Esophagus squamous epithelium (tissue), 5 donors: ENCODE measurements at places on chromosomes 4 and X.

- no peak for DNase-seq
These were observed 230.8 kb downstream of the PCDH10 start for GRCh38 chr4:133379681-133380438.

GRCh38 chr4:86300516-86300915 is 59.3 kb downstream of the MAPK10 start:
- DNase-seq, result no peak

DNA sequence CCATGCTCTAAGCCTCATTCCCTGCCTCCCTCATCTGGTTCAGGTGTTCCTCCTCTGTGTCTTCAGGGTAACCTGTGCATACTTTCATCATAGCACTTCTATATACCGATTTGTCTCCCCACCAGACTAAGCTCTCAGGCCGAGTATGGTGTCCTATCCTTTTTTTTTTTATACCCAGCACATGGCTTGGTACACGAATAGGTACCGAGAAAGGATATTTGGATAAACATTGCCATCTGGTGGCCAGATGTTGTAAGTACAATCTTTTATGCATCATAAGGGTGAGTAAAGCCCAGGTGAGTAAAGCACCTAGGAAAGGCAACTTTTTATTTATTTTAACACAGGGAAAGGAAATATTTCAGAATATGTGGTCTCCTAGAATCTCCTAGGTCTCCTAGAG is 68.4 kb downstream of the MID2 start:
- no peak for DNase-seq

- DNase-seq, result no peak
These were observed 16.4 kb downstream of the OTC start for GRCh38 chrX:38368774-38369173.

GRCh38 chrX:118569676-118570075 is 74.1 kb downstream of the DOCK11 start:
- no peak for DNase-seq

DNA sequence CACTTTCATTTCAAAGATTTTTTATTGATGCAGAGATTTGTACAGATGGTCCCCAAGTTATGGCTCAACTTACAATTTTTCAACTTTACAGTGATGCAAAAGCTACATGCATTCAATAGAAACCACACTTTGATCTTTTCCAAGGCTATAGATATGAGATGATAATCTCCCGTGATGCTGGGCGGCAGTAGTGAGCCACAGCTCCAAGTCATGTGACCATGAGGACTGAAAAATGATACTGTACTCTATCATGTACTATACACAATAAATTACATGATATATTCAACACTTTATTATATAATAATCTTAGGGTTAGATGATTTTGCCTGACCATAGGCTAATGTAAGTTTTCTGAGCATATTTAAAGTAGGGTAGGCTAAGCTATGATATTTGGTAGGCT is 14.0 kb upstream of the GASK1B start:
- DNase-seq, result no peak

GRCh38 chr4:9947168-9948062 is 73.9 kb downstream of the SLC2A9 start:
- DNase-seq, result no peak

- DNase-seq, result no peak
These were observed 29.3 kb downstream of the DAPP1 start for GRCh38 chr4:99845708-99846469.

- DNase-seq, result no peak
These were observed 13.7 kb downstream of the IRF2 start for GRCh38 chr4:184460499-184461285.

DNA sequence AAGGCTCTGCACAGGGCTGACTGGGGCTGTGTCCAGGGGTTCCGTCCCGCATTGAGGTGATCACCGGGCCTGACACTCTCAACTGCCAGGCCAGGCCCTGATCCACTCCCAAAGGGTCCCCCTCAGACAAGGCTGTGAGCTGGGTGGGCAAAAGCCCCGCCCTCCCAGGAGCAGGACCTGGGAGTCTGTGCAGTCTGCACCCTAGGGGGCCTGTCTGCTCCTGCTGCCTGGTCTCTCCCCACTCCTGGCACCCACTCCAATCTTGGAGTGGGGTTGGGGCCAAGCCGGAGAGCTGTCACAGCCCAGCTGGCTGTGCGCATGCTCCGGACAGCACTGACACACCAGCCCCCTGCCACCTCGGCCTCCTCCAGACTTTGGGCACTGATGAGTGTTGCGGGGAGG is 9.4 kb upstream of the SPP1 start:
- no peak for DNase-seq

DNA sequence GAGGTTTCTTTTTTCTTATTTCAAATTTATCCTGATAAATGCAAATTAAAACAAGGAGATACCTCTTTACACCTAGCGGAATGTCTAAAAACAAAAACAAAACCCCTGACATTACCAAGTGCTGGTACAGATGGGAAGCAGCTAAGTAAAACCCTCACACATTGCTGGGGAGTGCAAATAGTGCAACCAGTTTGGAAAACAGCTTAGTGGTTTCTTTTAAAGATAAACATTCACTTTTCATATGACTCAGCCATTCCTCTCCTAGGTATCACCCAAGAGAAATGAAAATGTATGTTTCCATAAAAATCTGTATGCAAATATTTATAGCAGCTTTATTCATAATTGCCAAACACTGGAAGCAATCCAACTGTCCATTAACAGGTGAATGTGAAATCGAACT is 84.1 kb upstream of the HELT start:
- DNase-seq, result no peak

DNA sequence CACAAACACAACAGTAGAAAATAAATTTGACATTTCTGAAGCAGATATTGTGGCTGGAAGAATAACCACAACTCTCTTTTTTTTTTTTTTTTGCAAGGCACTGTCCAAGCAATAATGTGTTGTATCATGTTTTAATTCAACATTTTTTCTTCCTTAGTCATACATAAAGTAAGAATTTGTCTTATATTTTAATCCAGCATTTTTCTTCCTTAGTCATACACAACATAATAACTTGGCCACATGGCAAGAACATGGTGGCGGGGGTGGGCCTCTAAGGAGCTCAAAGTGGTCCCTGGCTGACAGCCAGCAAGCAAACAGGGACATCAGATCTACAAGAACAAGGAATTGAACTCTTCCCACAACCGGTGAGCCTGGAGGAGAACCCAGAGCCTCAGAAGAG is 20.2 kb downstream of the FBXW7 start:
- DNase-seq, result no peak

DNA sequence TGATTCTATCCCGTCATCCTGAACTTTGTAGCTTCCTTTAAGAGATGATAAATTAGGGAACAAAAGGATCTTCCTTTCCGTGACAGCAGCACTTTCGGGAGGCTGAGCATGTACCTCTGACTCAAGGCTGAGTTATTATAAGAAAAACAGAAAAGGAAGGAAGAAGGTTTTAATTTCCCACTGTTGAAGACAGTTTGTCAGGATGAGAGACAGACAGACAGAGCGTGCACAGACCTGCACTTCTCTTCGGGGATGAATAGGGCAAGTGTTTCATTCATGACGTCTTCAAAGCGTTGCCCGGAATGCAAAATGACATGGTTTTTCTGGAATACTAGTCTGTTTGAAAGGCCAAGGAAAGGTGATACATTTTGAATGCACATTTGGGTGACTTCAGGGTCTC is 405.3 kb upstream of the FAT1 start:
- no peak for DNase-seq

DNA sequence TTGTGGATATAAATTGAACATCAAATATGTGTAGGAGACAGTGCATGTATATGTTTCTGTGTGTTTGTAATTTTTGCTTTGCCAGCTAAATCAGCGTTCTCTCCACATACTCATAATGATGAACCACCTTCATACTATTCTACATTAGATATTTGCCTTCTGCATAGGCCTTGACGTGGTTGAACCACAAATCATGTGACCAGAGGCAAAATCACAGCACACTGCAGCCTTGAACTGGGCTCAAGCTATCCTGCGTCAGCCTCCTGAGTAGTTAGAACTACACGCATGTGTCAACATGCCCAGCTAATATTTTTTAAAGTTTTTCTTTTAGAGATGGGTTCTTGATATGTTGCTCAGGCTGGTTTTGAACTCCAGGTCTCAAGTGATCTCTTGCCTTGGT is 9.5 kb downstream of the UBQLN2 start:
- no peak for DNase-seq

DNA sequence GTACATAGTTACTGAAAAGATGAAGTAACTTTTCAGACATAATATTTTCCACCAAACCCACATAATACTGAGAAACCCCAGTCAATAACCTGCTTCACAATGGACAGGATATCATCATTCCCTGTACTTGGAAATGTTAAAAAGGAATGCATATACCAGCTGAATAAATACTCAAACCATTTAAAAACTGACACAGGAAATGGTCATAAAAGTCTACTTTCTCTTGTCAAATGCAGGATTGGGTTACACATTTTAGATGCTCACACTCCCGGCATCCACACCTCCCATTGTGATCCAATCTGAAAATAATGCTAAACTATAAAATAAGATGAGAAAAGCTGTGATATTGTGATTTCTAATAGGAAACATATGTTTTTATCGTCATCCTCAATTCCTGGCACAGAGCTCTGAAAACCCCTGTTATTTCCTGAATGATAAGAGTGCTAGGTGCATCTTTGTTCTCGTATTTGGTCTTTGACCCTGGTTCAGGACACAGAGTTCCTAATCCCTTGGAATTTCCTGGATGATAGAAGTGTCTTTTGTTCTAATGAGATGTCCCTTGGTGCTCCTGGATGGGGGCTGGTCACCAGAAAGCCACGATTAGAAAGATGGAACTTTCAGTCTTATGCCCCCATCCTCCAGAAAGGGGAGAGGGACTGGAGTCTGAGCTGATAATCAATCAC is 821.3 kb downstream of the TRIML1 start:
- no peak for DNase-seq

DNA sequence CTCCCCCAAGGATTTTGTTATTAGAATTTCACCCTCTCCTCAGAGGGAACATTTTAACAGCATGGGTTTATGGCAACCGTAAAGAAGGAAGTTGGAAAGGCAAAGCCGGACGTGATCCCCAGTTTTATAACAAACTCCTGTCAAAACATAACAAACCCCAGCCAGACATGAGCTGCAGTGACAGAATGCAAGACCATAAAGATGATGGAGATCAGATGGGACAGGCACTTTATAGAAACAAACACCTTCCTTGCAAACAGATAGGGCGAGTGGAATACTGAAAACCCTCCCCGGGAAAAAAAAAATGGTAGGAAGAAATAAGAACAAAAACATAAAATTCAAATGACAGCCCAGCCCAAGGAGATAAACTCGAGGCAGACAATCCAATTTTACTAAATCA is 281.4 kb downstream of the LDB2 start:
- no peak for DNase-seq

- DNase-seq, result no peak
These were observed 34.1 kb downstream of the SETD7 start for GRCh38 chr4:139521754-139522401.

DNA sequence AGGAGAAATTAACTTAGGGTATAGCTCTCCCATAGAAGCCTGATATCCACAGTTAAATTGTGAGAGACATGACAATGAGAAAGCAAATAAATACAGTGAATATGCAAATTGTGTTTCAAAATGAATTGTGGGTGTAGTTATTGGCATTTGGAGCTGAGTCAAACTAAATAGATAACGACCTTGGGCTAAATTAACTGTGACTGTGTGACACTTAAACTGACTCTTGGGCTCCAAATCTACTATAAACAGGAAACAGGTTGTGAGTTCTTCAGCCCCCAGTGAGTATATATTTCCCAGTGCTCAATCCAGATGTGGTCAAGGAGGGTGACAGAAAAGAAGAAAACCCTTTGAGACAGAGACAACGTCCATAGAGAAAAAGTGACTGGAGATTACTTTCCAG is 11.3 kb upstream of the MAGEA10 start:
- no peak for DNase-seq

DNA sequence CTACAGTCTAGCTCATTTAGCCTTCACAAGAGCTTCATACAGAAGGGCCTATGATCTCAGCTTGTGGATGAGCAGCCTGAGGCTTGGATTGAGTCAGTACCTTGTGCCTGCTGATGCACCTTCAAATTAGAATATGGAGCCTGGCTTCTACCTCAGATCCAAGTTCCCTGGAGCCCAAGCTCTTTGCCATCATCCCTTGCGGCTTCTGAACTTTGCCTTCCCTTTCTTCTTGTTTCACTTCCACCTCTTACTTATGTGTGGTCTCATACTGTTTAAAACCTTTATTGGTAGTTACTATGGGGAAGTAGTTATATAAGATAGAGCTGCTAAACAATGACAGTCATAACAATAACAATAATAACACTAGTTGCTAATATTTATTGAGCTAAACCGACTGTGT is 84.3 kb upstream of the AFF2 start:
- no peak for DNase-seq

DNA sequence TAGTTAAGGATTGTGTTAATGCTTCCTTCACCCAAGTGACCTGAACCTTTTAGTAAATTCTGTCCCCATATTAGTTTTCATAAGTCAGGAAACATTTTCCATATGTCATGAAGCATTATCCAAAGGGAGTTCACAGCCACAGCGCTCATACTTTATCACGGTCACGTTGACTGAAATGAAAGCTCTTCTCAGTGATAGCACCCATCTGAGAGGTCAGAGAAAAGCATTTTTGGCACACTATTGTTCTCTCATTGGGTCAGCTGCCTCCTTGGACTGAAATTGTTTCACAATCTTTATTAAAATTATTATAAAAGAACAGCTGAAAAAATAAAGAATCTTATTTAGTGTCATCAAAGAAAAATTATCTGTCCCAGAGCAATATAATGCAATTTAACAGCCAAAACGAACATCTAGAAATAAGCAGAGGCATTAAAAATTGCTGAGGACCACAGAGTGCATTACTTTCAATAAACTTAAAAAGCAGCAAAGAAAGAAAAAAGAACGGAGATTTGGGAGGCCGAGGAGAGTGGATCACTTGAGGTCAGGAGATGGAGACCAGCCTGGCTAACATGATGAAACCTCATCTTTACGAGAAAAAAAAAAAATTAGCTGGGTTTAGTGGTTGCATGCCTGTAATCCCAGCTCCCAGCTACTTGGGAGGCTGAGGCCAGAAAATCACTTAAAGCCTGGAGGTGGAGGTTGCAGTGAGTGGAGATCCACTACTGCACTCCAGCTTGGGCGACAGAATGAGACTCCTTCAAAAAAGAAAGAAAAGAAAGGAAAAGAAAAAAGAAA is 680.8 kb upstream of the FAM241A start:
- DNase-seq, result no peak

GRCh38 chr4:112931001-112931400 is 118.5 kb upstream of the ANK2 start:
- no peak for DNase-seq

GRCh38 chr4:173181848-173182247 is 13.2 kb downstream of the GALNT7 start:
- DNase-seq, result no peak

GRCh38 chrX:68944211-68944610 is 115.4 kb downstream of the EFNB1 start:
- DNase-seq, result no peak

GRCh38 chrX:104712515-104712914 is 146.5 kb downstream of the IL1RAPL2 start:
- DNase-seq, result no peak

- no peak for DNase-seq
These were observed 125.2 kb downstream of the NEXMIF start for GRCh38 chrX:74800062-74800461.

GRCh38 chrX:20347481-20347880 is 80.8 kb upstream of the RPS6KA3 start:
- DNase-seq, result no peak
